ENCODE measurements at places on chromosomes 16 and 17. TPM values are rescaled to one million over a fixed set of nuclear protein-coding genes. Genes with fewer than 3 reads are reported as not detected.

DNA sequence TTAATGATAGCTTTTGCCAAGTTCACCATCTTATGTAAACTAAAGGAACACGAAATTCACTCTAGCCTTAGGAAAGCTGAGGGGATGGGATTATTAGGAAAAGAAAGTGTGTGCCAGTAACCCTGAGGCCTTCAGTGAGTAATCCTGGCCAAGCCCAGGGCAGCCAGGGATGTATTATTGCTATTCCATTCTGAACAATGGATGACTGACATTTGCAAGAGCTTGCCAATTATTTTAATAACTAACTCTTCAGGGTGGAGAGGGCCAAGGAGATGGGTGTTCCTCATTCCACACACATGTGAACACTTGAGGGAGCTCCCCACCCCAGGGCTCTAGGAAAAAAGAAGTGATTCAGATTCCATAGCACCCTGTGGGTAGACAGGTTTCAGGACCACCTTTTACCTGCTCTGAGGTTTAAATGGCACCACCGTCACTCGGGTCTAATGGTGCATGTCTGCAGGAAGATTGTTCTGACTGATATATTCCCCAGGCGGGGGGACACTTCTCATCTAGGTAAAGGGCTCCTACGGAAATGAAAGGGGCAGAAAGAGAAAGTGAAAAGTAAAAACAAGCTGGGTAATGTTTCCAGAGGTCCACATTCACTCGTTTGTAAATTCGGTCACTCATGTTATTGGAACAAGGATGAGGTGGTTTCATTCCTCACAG is 41.5 kb downstream of the TK2 start:
- DNase-seq, result no peak
- H3K27ac ChIP-seq, result no peak overlapping the region
- H3K27me3 ChIP-seq, result no peaks in the 10 kb centered on the region
- H3K4me1 ChIP-seq, result peaks cover 9% of the 10 kb centered on the region
- no peak overlapping the region for H3K4me3 ChIP-seq

DNA sequence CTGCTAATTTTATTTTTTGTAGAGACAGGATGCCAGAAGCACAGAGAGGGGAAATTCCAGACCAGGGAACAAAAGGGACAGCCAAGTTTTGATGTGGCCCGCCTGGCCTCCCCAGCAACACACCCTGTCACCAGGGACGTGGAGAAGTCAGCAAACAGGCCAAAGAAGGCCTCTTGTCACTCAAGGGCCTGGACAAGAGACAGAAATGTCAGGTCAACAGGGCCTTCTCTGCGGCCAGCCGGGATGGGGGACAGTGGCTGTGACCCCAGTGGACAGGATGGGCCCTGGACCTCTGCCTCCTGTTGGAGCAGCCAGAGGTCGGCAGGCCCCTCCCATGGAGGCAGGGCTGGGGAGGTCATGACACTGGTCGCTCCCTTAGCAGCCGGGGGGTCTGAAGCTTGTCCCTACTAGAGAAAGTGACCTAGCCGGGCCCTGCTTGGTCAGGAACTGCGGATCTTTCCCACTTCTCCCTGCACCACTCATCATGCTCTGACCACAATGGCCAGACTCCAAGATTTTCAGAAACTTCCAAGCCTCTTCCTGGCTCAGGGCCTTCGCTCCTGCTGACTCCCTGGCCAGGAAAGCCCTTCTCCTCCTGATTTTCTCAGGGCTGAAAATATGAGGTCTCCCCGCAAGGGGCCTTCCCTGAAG is 9.2 kb upstream of the TVP23A start:
- H3K27ac ChIP-seq, result no peak overlapping the region
- no peak for DNase-seq
- H3K4me3 ChIP-seq, result no peak overlapping the region
- H3K27me3 ChIP-seq, result peaks cover 11% of the 10 kb centered on the region

The FBXL19 gene
- 21.7 TPM for total RNA-seq

DNA sequence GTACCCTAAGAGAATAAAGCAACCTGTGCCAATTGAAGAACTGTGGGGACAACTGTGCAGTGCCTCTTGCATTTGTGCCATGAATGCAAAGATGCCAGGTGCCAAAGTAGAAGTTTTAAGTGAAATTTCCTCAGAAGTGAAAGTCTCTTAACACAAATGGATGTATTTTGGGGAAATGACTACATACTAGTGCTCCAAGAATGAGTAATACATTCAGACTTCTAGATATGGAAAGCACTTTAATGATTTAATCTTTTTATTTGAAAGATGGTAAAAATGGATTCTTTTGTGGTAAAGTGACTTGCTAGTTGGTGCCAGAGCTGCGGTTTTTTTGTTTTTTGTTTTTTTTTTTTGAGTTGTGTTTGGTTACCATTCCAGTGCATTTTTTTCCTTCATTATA is 15.0 kb downstream of the UTP18 start:
- H3K36me3 ChIP-seq, result peaks cover 59% of the 10 kb centered on the region
- H3K27ac ChIP-seq, result no peak overlapping the region
- no peak overlapping the region for H3K4me3 ChIP-seq
- DNase-seq, result no peak

DNA sequence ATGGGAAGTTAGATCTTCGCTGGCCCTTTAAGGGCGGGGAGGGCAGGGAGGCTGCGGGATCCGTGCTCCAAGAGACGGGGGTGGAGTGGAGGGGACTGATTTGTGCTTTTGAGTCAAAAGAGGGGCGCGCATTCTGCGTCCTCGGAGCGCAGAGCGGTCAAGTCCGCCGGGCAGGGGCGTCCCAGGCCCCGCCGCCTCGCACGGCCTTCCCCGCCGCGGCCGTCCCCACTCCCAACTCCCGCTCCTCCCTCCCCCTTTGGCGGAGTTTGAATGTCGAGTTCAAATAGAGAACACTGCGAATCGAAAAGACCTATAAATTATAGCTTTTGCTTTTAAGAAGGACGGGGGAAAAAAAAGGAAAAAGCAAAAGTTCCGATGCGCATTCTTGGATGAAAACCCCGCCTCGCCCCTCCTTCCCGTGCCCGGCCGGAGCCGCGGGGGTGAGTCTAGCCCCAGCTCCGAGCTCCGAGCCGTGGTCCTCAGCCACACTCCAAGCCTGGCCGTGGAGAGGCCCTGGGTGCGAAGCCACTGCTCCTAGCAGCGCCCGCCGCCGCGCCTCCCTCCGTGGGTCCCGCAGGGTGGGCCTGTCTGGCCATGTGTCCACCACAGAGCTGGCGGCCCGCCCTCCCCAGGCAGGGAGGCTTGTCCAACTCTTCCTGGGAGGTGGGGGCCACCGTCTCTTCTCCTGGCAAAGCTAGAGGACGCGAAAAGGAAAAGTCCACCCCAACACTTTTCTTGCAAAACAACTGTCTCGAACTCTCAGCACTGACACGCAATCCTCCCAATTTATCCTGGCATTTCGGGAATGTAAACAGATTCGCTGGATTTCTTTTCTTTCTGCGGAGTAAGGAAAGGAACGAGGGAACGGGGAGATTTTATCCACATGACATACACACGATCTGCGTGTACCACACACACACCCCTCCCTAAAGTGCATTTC is 3.6 kb downstream of the CBX8 start:
- H3K4me3 ChIP-seq, result no peak overlapping the region
- H3K27ac ChIP-seq, result peak overlapping the region; percentile 60
- H3K27me3 ChIP-seq, result peaks cover 46% of the 10 kb centered on the region
- peaks cover 8% of the 10 kb centered on the region for H3K36me3 ChIP-seq

GRCh38 chr16:60302261-60302660 is 1568.1 kb upstream of the GOT2 start:
- H3K27me3 ChIP-seq, result no peaks in the 10 kb centered on the region
- no peak overlapping the region for H3K27ac ChIP-seq
- no peaks in the 10 kb centered on the region for H3K36me3 ChIP-seq
- no peaks in the 10 kb centered on the region for H3K4me1 ChIP-seq
- no peak overlapping the region for H3K4me3 ChIP-seq

DNA sequence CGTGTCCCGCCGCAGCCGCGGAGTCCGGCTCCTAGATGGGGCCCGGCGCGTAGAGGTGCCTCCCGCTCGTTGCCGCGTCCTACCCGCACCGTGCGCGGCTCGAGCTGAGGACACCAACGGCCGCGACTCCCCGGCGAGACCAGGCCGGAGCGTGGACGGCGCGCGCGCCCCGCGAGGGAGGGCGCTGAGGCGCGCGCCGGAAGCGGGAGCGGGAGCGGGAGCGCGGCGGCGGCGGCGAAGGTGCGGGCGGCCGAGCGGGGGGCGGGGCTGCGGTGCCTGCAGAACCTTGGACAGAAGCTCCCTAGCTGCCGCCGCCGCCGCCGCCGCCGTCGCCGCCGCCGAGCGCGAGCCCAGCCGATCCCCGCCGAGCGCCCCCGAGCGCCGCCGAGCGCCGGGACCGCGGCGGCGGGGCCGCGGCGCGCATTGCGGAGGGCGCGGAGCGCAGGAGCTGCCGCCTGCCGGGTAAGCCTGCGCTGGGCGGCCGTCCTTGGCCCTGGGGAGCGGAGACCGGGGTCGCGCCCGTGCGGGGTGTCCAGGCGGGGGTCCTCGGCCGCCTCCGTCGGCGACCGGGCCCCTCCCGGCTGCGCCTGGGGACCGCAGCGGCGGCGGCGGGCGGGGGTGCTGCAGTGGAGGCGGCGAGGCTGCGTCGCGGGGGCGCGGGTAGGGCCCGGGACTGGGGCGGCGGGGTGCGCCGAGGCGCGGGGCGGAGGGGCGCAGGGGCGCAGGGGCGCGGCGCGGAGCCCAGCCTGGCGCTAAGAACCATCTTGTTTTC is at the start of gene CDK5R1:
CDK5R1 (plus strand) TSS at position 293 of the 772 bp plus-strand sequence. CDS start 628 bp downstream, outside the sequence.
- peaks cover 48% of the 10 kb centered on the region for H3K4me1 ChIP-seq
- peak within 1 kb of the TSS; percentile 87 for H3K27ac ChIP-seq
- peak; percentile 65 for DNase-seq
- H3K4me3 ChIP-seq, result peak within 1 kb of the TSS; percentile 82
- H3K36me3 ChIP-seq, result peaks cover 20% of the 10 kb centered on the region

The CTRB1 gene
- not detected for total RNA-seq

The GHDC gene
- 15.3 TPM for total RNA-seq

The TRIM72 gene
- total RNA-seq, result not detected

DNA sequence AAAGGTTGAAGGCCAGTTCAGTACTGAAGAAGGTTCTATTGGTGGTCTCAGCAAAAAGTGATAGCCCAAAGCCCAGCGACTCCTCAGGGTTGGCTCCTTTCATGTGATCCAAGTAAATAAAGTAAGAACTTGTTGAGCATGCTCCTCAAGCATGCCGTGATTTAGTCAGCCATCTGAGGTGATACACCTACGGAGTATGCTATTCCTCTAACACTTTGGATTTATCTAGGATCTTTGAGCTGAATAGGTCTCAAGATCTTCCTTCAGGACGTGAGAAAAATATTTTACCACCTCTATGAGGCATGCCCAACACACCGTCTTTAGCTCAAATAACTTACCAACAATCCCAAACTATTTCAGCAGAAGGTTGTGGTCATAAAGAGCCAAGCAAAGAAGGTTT is 153.3 kb upstream of the CORO6 start:
- H3K4me1 ChIP-seq, result peaks cover 14% of the 10 kb centered on the region
- DNase-seq, result no peak
- H3K4me3 ChIP-seq, result no peak overlapping the region
- no peak overlapping the region for H3K27ac ChIP-seq
- no peaks in the 10 kb centered on the region for H3K27me3 ChIP-seq

DNA sequence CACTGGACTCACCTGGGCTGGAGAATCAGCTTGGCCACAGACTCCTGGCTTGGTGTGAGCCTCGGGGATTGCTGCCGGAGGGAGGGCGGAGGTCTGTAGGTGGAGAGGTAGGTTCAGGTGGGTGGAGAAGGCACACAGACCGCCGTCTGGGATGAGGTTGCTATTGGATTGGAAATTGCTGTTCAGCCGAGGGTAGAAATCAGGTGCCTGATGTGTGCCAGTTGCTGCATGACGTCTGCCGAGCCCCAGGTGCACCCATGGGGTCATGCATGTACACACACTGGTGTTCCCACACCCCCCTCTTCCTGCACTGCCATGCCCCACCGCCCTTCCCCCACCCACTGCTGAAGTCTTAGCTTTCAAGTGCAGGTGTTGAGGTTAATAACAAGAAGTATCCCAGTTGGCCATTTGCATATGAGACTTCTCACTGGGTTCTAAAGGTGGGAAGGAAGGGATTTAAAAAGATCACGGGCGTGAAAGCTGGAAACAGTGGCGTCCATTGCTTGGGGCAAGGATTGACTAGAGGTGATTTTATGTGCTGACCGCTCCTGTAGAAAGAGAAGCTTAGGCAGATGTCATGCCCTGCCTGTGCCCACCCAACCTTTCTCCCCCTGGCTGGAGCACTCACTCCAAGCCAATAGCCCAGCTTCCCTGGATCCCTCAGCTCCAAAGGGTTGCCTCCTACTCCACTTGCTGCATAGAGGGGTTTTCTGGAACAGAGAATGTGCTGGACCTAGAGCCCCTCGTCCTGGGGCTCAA is 193.6 kb downstream of the CCDC182 start:
- no peak overlapping the region for H3K4me3 ChIP-seq
- H3K36me3 ChIP-seq, result no peaks in the 10 kb centered on the region
- H3K27me3 ChIP-seq, result no peaks in the 10 kb centered on the region
- peaks cover 12% of the 10 kb centered on the region for H3K4me1 ChIP-seq

GRCh38 chr16:75371171-75371570 is 62.1 kb downstream of the CFDP1 start:
- no peak overlapping the region for H3K27ac ChIP-seq
- no peaks in the 10 kb centered on the region for H3K27me3 ChIP-seq
- no peak for DNase-seq
- no peak overlapping the region for H3K4me3 ChIP-seq
- no peaks in the 10 kb centered on the region for H3K4me1 ChIP-seq

DNA sequence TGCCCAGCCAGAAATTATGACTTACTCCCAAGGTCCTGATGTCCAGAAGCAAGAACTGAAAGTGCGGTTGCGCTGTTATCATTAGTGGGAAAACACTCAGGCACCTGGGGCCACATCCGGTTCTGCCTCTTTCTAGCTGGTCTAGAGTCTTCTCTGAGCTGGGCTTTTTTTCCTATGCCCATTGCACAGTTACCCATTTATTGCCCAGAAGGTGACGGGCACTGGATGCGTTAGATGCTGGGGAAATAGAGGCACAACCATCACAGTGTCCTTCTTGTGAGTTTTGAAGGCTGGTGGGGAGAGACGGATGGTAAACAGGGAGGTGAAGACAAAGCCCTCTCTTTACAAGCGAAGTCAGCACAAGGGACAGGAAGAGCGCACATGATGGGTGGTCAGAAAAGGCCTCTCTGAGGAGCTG is 37.7 kb downstream of the PLCG2 start:
- no peak overlapping the region for H3K4me3 ChIP-seq
- no peak for DNase-seq
- peaks cover 2% of the 10 kb centered on the region for H3K36me3 ChIP-seq
- H3K27ac ChIP-seq, result no peak overlapping the region
- H3K4me1 ChIP-seq, result peaks cover 16% of the 10 kb centered on the region

The SPNS2 gene
- 0.29 TPM for total RNA-seq

DNA sequence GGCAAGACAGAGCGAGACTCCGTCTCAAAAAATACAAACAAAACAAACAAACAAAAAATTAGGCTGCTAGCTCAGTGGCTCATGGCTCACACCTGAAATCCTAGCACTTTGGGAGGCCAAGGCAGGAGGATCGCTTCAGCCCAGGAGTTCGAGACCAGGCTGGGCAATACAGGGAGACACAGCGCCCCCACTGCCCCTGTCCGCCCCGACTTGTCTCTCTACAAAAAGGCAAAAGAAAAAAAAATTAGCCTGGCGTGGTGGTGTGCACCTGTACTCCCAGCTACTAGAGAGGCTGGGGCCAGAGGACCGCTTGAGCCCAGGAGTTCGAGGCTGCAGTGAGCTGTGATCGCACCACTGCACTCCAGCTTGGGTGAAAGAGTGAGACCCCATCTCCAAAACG is 531 bp upstream of the CDH1 start:
- DNase-seq, result no peak
- peak overlapping the region; percentile 51 for H3K4me3 ChIP-seq
- peaks cover 29% of the 10 kb centered on the region for H3K27me3 ChIP-seq
- H3K36me3 ChIP-seq, result no peaks in the 10 kb centered on the region
- no peak overlapping the region for H3K27ac ChIP-seq

- no peaks in the 10 kb centered on the region for H3K36me3 ChIP-seq
- peak; percentile 45 for DNase-seq
- H3K27me3 ChIP-seq, result peaks cover 17% of the 10 kb centered on the region
- H3K4me1 ChIP-seq, result peaks cover 31% of the 10 kb centered on the region
- H3K27ac ChIP-seq, result peak overlapping the region; percentile 87
Observed at GRCh38 chr17:50931144-50931908, 65.2 kb upstream of the TOB1 start.

Measured in activated CD4-positive, alpha-beta T cell treated with anti-CD3 and anti-CD28 coated beads, Interleukin-2, amount 10 ng/mL, durations not matched to agents 7 days and 5 days (primary cell).